ENCODE measurements at places on chromosomes 5 and 9.

DNA sequence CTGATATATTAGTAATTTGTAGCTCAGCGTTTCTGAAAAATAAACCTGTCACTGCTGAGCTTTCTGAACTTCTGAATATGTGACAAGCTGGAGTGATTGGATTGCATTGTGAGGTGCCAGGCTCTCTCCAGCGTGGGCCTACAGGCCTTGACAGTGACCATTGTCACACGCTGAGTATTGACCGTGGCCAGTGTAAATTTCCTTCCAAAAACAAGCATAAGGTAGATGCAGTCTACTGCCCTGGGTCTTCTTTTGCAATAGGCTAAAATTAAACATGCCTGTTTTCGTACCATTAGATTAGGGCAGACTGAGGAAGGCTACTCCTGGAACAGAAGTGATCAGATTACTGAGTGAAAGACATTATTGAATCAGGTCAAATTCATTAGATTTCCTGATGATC is 60.2 kb downstream of the SPEF2 start:
- no peak for DNase-seq

DNA sequence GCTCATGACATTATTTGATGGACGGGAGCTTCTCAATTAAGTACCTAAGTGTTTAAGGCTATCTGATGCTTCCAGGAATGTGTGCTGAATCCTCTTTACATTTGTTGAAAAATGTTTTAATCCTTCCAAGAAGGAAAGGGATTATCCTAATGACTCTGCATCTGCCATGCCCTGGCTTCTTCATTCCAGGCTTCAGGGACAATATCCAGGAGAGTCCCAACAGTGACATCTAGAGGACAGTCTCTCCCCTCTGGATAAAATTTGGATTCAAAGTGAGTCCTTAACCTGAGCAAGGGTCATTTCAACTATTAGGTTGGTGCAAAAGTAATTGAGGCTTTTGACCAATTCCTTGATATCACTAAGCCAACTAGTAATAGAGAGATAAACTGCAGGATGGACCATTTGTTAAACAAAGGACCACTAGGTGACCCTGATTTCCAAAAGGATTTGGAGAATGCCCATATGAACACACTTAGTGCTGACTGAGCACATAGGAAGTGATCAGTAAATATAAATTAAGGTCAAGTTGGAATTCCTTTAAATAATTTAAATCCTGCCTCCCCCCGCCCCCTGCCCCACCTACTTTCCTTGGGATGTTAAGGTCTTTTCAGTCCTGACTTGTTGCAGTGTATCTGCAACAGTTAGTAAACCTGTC is 19.1 kb downstream of the TNFSF8 start:
- no peak for DNase-seq

- no peak for DNase-seq
Observed at GRCh38 chr5:78533356-78533755, 115.2 kb downstream of the LHFPL2 start.

GRCh38 chr9:81718244-81718643 is 28.9 kb upstream of the TLE1 start:
- no peak for DNase-seq

- DNase-seq = no peak
Observed at GRCh38 chr5:121251954-121252353, 599.7 kb upstream of the FTMT start.

DNA sequence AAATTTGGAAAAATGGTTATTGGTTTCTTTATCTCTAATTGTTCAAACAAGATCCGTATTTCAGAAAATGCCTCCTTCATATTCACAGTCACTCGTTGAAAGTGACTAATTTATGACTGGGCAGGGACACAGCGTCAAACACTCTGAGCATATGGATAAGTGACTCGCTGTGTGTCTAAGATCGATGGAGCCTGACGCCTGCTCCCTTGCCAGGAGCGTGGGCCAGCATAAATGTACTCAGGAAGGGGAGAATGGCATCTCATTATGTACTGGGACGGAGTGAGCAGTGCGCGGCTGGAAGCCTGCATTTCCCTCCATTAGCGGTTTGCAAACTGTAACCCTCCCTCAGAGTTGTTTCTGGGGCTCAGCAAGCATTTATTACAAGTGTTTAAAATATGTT is 79.8 kb upstream of the CAST start:
- no peak for DNase-seq

GRCh38 chr9:110065532-110065931 is 142.4 kb downstream of the C9orf152 start:
- no peak for DNase-seq

DNA sequence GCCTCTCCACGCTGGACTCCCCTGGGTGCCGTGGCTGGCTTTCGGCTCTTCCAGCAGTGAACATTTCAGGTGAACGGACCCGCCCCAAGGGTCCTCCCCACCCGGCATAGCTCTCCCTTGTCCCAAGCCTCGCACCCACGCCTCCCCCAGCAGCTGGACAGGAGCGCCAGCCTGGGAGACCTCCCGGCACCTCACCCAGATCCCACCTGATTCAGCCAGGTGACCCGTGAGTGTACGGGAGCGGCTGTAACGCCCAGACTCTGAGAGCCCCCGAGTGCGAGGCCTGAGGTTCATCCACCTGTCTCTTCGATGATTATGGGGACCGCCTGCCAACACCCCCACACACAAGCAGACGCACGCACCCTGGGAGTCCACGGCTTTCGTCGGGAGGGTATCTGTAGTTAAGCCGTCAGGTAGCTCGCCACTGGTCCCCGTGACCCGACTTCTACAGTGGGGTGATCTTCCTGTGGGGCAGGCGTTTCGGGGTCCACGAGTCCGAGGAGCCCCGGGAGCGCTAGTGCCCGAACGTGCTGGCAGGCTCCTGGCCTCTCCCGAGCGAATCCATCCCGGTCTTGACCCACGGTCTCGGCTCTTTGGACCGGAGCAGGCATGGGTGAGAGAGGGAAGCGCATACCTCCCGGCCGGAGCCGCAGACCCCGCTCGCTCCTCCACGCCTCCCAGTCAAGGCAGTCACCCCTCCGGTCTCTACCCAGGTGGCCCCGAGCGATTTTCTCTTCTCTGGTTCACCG is 14.9 kb downstream of the TRIM7 start:
- DNase-seq = no peak

- DNase-seq = peak; percentile 56
Observed at GRCh38 chr5:142655339-142656267, 30.3 kb downstream of the FGF1 start.

DNA sequence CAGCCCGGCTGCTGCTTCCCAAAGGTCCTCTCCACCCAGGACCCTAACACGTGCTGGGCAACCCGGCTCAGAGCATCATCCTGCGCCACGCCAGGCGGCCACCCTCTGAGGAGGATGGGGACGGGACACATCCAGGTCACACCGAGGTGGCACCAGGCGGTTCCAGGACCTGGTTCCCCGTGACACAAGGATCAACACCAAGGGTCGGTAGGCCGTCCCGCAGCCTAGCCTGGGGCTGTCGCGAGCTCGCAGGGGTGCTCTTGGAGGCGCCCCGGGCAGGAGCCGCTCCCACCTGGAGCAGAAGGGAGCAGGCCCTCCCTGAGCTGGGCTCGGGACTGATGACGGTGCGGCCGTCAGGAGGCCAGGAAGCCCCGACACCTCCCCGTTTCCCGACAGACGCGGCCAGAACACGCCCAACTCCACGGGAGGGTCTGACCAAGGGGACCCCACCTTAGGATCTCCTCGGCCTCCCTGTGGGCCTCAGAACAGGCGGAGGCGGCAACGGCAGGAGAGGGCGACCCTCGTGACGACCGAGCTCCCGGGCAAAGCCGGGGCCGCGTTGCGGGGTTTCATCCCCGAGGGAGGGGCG is 6.3 kb downstream of the EXD3 start:
- DNase-seq = no peak

DNA sequence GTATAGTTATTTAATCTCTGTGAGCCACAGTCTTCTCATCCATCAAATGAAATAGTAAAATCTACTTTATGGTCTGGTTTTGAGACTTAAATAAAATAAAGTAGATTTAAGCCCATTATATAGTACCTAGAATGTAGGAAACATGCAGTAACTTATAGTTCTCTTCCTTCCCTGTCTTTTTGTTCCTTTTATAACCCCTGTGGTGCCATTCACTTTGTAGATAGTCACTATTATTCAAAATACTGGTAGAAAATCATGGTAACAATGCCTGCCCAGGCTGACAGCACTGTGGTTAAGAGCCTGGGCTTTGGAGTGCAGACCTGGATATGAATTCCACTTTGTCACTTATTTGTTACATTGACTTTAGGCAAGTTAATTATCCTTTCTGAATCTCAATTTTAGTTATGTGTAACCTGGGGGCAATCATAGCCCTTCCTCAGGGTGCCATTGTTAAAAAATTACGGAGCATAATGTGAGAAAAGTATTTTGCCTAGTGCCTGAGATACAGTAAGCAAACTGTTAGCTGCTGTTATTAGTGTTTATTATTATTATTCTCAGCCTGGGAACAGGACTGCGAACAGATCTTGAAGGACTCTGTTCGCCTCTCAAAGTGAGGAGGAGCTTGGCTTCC is 100.4 kb downstream of the RALGPS1 start:
- no peak for DNase-seq

GRCh38 chr5:84131372-84131771 is 253.3 kb downstream of the EDIL3 start:
- no peak for DNase-seq

DNA sequence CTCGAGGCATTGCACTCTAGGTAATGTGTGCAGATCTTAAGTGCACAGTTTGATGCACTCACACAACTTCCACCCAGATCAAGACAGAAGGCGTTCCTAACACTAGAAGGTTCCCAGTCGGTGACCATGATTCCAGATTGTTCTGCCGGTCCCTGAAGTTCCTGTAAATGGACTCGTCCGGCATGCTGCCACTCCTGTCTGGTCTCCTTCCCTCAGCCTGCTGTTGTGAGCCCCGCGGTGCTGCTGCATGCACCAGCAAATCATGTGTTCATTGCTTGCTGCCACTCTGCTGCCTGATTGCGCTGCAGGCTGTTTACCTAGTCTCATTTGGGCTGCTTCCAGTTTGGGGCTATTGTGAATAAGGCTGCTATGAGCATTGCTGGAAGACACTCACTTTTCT is 11.5 kb downstream of the STKLD1 start:
- DNase-seq = no peak

GRCh38 chr5:132203464-132203818 is 24.2 kb downstream of the P4HA2 start:
- DNase-seq = no peak

DNA sequence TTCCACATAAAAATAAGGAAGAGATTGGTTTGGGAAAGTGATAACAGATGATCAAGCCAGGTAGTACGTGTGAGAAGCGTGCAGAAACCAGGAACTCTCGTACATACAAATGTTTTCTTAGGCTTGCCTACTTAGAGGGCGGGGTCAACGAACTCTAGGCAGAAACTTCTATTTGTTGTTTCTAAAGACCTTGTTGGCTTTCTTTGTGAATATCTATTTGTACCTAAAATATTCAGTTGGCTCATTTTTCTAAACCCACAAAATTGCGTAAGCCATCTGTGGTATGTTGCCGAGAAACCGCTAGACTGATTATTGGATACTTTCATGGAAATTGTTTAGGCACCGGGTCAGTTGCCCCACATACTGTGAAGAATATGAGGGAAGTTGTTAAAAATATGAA is 458.5 kb downstream of the MAT2B start:
- DNase-seq = no peak

GRCh38 chr9:91935805-91936514 is 14.1 kb downstream of the ROR2 start:
- DNase-seq = no peak

DNA sequence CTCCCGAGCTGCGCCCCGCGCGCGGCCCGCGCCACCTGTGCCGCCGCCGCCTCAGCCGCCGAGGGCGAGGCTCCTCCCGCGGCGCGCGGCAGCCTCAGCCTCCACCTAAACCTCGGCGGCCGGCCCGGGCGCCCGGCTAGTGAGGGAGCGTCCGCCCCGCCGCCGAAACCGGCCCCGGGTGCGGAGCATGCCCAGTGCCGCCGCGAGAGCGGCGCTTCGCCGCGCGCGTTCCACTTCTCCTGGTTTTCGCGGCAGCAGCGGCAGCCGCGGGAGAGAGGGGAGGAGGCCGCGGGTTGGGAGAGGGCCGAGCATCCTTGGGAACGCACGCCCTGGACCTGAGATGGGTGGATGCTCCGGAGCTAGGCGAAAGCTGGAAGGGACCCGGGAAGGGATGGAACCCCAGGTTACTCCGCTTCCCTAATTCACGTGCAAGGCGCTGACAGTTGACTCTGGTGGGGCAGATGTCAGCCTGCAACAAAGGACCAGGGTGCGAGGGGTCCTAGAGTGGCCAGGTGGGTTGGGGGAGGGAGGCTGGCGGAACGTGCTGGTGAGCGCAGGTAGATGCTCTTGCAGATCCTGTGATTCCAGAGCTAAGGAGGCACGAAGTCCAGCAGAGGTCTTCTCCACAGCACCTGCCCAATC is at the start of gene CTNND2:
Gene CTNND2, minus strand, starts transcription at position 182 of the 642 bp plus-strand sequence. CDS start 593 bp downstream, outside the sequence.
- DNase-seq = no peak

GRCh38 chr5:23389291-23390101 is 117.9 kb upstream of the PRDM9 start:
- no peak for DNase-seq

DNA sequence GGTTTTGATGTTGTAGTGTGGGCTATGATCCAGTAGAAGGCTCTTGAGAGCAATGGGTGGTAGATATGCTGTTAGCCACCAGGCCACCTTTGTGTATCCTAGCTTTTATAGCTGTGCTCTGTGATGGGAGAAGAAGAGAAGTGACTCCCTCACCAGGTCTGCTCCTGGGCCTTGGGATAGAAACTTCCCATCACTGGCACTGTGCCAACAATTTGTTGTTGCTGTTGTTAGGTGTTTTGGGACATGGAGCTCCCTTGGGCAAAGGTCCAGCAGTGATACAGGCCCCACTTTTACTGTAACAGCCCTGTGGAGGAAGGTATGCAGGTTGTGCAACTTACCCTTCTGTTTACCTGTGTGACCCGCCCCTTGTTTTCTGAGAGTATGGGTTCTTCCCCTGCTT is 570.9 kb upstream of the GRIN3A start:
- no peak for DNase-seq

DNA sequence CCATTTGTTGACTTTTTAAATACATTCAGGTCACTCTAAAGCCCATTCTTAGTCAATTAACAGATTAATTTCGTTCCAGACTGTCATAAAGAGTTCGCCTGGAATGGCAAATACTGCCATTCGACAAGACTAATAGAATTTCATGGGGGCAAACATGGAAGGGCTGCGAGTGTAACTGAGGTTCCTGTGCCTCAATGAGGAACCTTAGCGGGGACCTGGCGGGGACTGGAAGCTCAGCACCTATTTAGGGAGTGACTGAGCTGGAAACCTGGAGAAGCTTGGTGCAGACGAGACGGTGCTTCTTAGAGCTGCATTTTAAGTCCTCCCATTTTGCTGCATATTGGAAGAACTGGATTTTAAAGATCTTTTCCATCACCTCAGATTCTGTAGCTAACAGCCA is 3.4 kb downstream of the VCAN start:
- no peak for DNase-seq

- no peak for DNase-seq
Observed at GRCh38 chr5:116814626-116815385, 240.2 kb upstream of the SEMA6A start.
